ENCODE measurements at places on chromosomes 13 and 19.

DNA sequence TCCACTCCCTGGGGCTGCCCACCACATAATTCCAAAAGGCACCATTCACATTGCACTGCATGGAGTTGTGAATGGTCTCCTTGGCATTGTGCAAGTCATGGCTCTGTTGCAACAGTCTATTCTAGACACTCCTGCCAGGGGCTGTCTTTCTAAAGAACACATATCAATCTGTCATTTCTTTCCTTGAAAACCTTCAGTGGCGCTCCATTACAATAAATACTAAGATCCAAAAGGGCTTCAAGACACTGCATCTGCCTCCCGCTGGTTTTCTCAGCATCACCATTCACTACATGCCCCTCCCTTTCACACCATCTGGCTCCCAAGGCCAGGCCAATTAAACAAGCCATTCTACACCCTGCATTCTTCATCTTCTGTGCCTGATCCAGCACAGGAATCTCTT is 32.2 kb upstream of the TM9SF2 start:
- no peak for DNase-seq

DNA sequence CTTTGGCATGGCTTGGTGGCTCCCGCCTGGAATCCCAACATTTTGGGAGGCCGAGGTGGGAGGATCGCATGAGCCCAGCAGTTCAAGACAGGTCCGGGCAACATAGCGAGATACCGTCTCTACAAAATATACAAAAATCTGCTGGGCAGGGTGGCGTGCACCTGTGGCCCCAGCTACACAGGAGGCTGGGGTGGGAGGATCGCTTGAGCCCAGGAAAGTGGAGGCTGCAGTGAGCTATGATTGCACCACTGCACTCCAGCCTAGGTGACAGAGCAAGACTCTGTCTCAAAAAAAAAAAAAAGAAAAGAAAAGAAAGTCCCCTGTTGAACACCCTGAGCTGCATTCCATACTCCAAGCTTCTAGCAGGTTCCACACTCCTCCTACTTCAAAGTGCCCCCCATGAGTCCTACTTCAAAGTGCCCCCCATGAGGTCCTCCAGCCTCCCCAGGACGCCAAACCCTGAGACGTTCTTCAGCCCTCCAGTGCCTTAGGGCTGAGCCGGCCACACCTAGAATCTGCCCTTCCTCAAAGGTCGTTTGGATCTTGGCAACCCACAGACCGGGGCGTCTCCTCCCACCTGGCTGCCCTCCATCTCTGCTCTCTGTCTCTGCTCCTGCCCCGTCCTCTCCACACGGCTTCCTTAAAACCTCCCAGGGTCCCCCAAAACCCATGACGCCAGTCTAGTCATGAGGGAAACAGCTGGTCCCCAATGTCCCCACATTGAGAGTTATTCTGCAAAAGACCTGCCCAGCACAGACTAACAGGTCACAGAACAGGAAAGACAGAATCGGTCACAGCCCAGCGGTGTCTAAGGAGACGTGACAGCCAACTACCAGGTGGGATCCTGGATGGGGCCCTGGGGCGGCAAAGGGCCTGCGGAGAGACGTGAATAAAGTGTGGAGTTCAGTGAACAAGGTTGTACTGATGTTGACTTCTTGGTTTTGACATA is 4.8 kb downstream of the TJP3 start:
- no peak for DNase-seq

- DNase-seq = peak; percentile 19
Measured at GRCh38 chr19:19552798-19553197, 14.7 kb downstream of the CILP2 start.

DNA sequence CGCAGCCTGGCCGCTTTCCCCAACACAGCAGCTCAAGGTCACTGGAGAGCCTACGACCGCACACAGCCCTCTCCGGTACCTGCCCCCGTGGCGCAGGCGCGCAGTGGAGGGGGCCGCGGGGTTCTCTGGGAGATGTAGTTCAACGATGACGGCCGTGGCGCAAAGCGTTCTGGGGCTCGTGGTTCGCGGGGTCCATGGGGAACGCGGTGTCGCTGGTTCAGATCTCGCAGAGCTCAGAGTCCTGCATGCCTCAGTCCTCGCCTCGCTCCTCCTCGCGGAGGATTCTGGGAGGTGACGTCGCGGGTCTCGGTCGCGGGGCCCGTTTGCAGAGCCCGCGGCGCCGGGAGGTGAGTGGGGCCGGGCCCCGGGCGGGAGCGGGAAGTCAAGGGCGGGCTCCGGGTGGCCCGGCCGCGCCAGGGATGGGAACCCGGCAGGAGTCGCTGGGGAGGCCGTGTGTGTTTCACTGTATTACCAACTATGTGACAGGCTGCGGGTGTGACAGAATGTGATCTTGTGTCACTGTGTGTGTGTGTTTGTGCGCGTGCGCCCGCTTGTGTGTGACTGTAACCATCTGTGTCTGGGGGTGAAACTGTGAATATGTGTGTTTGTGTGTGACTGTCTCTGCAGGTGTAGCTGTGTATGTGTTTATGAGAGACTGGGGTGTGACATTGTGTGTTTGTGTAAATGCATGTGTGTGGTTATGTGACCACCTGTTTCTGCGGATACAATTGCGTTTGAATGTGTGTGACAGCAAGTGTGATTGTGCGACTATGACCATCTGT is at the start of gene ZNF527:
Gene ZNF527, plus strand, starts transcription at position 220 of the 782 bp plus-strand sequence. CDS start 3,100 bp downstream, outside the sequence.
- peak; percentile 97 for DNase-seq

DNA sequence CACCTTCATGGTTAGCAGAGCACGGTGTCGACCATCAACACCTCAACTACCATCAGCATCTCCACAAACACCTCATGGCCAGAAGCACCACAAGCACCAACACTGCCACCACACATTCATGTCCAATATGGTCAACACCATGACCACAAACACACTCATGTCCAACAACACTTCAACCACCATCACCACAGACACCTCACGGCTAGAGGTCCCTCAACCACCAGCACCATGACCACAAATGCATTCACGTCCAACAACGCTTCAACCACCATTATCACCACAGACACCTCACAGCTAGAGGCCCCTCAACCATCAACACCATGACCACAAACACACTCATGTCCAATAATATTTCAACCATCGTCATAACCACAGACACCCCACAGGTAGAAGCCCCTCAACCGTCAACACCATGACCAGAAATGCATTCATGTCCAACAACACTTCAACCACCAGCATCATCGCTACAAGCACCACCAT is 10.2 kb downstream of the TRAPPC5 start:
- DNase-seq = no peak

DNA sequence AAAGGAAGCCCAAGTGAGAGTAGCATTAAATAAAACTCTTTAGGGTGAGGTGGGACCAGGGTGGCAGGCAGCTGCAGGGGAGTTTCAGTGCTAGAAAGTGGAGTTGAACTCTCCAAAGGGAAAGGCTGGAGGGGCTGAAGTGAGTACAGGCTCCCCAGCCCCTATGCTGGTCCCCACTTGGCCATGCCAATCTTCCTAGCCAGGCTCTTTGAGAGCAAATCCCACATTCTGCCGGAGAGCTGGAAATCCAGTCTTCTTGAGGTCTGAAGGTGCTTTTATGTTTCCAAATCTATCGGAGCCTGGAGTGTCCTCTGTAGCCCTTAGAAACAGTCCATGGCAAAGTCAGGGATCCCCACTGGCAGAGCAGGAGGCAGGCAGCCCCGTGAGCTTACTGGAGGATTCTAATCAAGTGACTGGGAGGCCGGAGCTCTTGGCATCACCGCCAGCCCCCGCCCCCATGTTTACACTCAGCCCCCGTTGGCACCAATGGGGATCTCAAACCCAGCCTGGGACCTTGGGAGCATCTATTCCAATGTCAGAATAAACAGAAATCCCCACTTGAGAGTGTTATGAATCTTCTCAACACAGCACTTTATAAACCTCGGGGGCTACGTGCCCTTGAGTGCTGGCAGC is 18.3 kb downstream of the ZNF536 start:
- no peak for DNase-seq

GRCh38 chr19:46472592-46472991 is 1.2 kb upstream of the PNMA8A start:
- no peak for DNase-seq

DNA sequence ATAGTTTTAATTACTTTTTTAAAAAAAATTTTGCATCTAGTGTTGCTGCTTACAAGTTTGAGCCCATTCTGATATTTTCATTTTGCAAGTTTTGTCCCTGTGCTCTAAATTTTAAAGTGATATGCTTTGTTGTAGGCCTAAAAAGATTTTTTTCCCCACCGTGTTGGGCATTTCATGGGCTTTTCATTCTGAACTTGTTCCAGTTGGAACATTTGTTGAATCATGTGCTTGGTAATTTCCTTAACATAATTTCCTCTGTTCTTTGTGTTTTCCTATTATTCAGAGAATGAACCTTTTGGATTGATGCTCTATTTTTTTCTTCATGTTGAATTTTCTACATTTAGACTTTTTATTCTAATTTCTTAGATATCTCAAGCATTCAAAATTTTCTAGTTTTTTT is 206.4 kb upstream of the SPRY2 start:
- DNase-seq = no peak

DNA sequence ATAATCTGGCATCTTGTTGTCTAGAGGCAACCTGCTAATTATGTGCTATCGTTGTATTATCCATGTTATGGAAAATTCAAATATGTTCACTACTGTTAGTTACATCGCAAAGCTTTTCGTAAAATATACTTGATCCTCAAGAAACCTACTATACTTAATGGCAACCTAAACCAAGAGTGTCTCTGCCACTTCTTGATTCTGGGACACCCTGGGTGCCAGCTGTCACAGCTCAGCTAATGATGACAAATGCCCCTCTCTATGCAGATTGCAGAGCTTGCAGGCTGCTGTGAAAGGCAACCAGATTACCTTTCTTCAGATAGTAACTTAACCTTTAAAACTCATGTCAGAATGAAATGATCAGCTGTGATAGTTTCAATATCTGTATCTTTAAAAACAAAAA is 8.9 kb upstream of the MAB21L1 start:
- DNase-seq = no peak

DNA sequence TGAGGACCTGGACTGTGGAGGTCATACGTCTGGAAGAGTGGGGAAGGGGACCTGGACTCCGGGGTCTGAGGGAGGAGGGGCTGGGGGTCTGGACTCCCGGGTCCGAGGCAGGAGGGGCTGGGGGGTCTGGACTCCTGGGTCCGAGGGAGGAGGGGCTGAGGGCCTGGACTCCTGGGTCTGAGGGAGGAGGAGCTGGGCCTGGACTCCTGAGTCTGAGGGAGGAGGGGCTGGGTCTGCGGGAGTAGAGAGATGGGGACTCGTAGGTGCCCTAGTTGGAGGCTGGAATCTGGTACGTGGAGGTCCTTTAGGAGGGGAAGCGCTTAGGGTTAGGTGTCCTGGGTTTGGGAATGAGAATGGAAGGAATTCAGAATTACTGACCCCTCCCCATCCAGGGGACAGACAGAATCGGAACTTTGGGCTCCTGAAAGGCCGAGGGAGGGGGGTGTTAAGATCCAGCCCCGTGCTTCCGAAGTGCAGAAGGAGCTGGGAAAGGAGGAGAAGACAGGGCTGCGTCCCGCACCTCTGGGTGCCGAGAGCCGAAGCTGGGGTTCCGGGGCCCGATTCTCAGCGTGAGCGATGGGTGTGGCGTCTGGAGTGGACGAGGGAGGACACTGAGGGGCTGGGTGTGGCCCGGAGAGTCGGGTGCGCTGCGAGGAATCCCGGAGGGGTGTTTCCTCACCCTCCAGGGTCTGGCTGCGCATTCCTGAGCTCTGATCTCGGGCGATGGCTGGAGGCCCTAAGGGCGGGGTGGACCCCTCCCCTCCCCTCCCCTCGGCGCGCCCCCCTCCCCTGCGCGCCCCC is 608 bp downstream of the MYADM start:
- peak; percentile 57 for DNase-seq

DNA sequence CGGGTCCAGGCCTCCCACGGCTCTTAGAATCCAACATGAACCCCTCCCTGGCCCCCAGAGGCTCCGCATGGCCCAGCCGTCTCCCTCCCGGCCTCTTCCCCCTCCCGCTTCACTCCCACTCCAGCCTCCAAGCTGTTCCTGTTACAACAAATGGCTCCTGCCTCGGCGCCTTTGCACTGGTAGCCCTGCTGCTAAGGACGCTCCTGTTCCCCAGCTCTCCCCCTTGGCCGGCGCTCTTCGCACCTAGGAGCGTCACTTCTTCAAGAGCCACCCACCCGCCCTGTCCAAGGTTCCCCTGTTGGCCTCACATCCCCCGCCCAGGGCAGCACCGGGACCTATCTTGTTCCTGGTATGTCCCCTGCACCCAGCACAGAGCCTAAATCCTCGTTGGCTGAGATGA is 9.4 kb downstream of the CCDC124 start:
- no peak for DNase-seq

DNA sequence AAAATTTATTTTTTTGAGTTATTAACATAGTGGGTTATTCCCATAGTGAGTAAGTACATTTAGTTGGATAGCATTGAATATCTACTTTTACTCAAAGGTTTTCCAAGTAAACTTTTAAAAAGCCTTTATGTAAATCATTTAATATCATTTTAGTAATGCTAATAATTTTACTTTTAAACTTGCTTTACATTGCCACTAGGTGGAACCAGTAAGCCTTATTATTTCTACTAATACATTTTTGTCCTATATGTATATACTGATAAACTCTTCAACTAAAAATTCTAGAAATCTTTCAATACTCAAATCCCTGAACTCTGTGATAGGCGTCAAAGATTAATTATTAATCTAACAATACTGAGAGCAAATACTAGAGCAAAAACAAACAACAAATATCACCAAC is 1709.2 kb upstream of the PCDH20 start:
- no peak for DNase-seq

DNA sequence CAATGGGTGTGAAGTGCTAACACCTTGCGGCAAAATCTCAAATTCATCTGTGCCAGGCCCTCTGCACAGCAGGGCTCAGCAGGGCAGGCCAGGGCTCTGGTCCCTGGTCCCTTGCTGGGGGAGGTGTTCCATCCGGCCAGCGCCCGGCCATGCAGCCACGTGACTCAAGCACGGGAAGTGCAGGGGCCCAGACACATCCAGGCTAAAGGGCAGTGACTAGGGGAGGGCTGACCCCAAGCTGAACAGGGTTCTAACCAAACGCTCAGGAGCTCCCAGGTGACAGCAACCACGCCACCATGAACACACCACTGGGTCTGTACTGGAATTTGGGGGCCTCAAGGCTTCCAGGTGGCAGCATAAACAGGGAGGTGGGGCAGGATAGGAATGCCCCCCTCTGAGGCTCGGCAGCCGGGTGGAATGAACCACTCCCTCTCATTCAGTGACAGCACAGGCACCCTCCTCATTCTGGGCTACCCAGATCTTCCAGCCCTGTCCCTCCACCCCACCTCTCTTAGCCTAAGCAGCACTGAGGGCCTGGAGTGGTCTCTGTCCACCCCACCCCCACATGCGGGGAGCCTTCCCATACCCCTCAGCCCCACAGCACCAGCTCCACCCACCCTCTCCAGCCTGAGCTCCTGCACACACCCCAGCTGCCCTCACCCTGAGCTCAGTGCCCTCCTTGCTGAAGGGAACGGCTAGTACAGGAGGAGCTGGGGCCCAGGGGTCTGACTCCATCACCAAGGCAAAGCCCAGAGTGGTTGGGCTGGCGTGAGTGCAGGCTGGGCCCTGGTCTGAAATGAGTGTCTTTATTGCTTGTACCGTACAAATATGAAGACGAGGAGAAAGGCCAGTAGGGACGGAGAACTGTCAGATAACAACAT is 5.3 kb upstream of the CCNP start:
- no peak for DNase-seq

All from CD4-positive, alpha-beta T cell treated with Interleukin-15 for 4 hours (primary cell).